Vagina (tissue), 2 donors: ENCODE measurements at places on chromosomes 5 and 9. TPM values are rescaled to one million over a fixed set of nuclear protein-coding genes. Genes with fewer than 3 reads are reported as not detected.

DNA sequence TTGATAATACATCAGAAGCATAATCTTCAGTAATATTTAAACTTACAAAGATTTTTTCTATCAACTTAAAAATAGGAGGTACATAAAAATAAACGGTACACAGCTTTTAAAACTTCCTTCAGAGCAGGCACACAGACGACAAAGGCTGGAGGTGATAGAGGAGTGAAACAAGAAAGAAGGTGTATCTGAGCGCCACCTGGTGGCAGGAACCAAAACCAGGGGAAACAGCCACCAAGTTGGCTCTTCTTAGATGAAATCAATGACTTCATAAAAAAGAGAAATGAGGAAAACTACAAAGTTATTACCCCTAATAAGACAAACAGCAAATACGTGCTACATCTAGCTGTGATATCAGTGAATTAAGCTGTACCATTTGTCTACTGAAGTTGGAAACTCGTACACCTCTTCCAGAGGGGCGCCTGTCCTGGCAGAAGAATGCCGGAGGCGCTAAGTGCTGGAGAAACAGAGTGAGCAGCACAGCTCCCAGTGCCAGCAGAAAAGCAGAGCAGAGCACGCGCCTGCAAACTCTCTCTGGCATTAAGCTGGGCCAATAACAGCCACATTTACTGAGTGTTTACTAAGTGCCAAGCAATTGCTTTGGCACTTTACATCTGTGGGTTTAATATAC, 85.9 kb downstream of the SETX start:
- no peak overlapping the region for H3K4me3 ChIP-seq
- DNase-seq, result no peak
- H3K27me3 ChIP-seq, result no peaks in the 10 kb centered on the region
- H3K4me1 ChIP-seq, result no peaks in the 10 kb centered on the region
- H3K36me3 ChIP-seq, result peaks cover 42% of the 10 kb centered on the region

Gene GLRA1
- not detected for total RNA-seq

GRCh38 chr9:79670269-79670961, 98.7 kb downstream of the TLE4 start:
- peak; percentile 67 for DNase-seq
- no peak overlapping the region for H3K4me3 ChIP-seq
- H3K27me3 ChIP-seq, result no peaks in the 10 kb centered on the region

DNA sequence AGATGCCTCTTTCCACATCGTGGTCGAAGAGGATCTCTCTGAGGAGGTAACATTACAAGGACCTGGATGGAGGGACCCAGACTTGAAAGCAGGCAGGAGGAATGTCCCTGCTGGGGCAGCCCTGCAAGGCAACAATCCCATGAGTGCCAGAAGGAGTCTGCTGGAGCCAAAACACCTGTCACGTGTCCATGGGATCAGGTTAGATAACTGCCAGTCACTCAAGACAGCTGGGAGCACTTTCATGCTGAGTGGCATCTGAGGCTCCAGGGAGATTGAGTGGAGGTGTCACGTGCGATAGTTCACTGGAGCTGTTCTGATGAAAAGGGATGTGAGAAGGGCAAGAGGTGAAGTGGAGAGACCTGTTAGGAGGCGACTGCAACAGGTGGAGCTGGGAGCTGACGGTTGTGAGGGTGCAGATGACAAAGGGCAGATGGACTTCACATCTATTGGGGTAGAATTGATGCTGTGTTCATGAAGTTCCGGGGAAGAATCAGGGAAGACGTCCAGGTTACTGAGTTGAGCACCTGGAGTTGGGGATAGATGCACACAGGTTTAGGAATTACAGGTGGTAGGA, 68.4 kb downstream of the ICE1 start:
- no peak for DNase-seq
- H3K4me3 ChIP-seq, result no peak overlapping the region
- H3K27ac ChIP-seq, result no peak overlapping the region

DNA sequence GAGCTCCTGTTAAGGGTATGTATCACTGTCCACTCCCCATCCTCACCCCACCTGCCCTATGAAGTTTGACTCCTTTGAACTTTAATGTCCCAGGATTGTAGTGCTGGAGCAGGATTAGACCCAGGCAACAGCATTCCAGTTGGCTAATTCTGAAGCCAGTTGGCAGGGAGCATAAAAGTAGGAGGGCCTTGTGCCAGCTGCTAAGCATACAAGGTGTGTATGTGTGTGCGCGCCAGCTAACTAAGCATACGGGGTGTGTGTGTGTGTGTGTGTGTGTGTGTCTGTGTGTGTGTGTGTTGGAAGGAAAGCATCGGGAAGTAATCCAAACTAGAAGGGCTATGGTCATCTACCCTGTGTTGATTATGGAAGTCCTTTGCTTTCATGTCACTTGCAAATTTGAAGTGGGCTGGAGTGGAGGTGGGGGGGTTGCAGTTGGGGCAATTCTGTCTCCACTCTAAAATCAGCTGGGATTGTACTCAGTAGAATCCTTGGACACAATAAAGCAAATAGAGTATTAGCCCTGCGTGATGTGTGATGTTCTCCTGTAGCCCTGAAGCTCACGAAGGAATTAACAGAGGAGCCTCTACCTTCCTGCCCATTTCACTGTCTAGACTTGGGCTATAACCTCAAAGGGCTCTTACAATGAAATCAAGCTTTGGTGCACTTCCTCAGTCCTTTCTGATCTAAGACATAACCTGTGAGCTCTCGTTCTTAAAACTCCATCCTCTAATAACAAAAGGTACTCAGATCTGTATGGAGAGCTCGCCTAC, 26.9 kb downstream of the HMGCR start:
- no peaks in the 10 kb centered on the region for H3K4me1 ChIP-seq
- H3K4me3 ChIP-seq, result no peak overlapping the region
- DNase-seq, result no peak
- H3K36me3 ChIP-seq, result peaks cover 25% of the 10 kb centered on the region

Gene SPAG8
- total RNA-seq, result not detected
